ENCODE measurements at places on chromosomes 7 and 10.

DNA sequence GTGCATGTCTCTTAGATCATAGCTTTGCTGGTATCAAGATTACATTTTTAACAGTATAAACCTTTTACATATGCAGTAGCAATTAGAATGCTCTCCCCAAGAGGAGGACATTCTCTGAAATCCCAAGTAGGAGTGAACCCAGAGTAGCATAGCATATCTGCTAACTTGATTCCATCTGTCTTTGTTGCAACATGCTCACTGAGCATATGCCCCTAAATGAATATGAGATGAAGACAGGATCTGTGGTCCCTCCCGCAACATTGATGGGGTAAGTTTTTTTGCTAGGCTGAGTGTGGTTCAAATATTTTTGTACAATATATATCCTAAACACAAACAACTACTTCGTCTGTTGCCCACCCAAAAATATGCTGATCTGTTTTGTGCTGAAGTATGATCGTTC, 534.2 kb upstream of the C7orf33 start:
- DNase-seq: no peak

- DNase-seq: no peak
Measured at GRCh38 chr10:55024713-55025112, 223.7 kb upstream of the PCDH15 start.

- no peak for DNase-seq
Measured at GRCh38 chr7:27478084-27478483, 184.6 kb downstream of the HIBADH start.

DNA sequence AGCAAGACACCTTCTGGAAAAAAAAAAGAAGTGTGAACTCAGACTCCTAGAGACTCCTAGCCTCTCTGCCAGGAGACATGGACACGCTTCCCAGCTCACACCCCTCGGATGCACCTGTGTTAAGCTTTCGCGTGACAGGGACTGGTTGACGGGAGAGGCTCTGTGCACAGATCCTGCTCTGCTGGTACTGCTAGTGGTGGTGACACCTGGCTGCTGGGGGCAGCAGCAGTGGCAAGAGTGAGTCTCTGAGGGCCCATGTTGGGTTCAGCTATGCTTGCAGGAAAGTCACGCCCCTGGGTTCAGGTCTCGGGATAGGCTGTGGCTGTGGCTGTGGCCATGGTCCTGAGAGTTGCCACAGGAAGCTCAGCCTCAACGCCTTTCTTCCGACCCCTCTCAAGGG, 81.1 kb downstream of the XRCC2 start:
- no peak for DNase-seq

DNA sequence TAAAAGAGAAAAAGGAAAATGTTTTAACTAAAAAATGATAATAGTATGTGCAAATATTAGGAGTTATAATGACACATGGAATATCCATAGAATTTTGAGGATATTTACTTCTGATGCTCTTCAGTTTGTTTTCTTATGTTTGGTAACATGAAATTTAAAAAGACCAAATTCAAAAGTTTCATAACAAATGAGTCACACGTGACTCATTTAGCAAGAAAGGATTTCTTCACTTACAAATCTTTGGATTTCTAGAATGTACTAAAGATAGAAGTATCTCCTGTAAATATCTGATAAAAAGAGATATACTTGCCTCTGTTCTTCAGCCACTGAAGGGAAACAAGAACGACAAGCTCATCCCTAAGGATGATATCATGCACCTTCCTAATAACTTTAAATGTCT, 774.5 kb upstream of the LRRTM3 start:
- no peak for DNase-seq
